ENCODE measurements at places on chromosomes 6 and 20.

DNA sequence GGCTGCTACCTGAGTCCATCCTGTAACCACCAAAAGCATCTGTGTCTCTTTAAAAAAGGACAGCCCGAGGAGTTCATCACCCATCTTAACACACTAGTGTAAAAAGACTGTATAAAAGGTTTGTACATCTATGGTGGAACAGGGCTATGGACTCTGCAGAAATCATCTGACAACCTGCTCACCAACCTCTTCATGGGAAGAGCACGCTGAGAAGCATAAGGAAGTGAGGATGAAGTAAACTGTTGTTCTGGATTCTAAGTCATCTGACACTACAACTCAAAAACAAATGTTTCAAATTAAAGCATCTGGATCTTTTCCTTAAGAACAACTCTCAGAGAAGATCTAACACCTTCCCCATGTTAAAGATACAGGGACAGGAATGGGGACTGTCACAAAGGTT lies 5.4 kb downstream of the IFNGR1 start:
- no peak for DNase-seq

DNA sequence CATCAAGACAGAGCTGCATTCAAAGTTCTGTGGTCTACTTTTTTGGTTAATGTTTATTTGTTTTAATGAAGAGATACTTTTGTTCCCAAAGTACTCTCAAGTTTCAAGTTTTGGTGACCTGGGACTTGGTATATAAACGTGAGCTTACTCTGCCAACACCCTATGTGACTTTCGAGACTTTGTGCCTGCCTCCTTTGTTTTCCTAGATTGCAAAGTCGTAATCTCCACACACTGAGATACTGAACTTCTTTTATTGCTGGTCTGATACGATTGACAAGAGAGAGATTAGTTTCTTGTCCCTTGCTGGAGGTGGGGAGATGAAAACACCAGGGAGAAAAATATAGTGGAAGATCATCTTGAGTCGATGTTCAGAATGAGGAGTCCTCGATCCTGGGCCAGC lies 27.9 kb downstream of the PCNA start:
- no peak for DNase-seq

DNA sequence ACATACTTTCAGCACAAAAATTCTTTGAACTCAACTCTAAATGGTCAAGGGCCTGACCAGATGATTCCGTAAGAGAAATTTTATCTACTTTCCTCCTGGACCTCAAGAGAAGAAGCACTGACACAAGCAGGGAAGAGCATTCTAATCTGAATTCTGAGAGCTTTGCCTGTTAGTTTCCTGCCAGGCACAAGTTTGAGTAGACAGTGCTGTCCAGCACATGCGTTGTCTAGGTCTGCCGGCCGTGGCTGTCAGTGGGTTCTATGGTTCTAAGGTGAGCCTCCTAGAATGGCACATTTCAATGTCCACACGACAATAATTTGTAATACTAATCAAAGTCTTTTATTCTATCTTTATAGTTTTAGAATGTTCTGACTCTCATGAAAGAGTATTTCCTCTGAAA lies 91.9 kb downstream of the RFPL4B start:
- DNase-seq = no peak

DNA sequence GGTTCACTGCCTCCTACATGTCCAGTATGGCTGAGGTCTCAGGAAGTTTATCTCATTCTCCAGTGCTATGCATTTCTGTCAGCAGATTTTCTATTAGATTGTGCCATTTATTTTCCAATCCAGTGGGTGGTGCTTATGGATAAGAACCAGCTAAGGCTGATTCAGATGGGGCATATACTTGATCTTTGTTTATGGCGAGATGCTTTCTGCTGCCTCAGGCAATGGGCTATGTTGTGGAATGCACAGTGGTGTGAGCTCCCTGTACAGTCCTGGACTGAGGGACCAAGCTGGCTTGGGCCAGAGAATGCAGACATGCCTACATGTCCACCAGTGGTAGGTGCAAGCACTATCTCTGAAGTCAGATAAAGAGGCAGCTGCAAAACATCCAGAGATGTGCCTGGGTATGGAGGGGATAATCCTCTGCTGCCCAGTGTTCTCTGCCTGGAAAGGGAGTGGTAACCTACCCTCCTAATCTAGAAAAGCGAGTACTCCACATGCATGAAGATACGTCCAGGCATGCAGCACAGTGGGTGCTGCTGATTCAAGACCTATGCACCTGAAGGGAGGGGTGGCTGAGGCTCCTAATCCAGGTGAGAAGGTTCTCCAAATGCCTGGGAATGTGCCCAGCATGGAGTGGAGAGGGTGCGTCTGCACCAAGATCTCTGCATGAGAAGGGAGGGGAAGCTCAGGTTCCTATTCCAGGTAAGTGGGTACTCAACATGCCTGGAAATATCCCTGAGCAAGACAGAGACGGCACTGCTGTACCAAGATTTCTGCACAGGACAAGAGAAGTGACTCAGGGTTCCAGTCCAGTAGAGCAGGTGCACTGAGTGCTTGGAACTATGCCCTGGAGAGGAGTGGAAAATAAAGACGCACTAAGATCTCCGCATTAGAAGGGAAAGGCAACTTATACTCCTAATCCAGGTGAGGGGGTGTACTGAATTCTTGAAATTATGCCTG lies 9.4 kb downstream of the CST4 start:
- no peak for DNase-seq
